ENCODE measurements at places on chromosomes 1 and 21. TPM values are rescaled to one million over a fixed set of nuclear protein-coding genes. Genes with fewer than 3 reads are reported as not detected.

The PSRC1 gene
- 7.8 TPM for total RNA-seq

The NR5A2 gene
- total RNA-seq, result not detected

The CYP4A22 gene
- not detected for total RNA-seq

The MAP1LC3C gene
- not detected for total RNA-seq

The SPRR2A gene
- total RNA-seq, result not detected

The ADGRB2 gene
- 5.4 TPM for total RNA-seq

The CYP4A11 gene
- total RNA-seq, result not detected

DNA sequence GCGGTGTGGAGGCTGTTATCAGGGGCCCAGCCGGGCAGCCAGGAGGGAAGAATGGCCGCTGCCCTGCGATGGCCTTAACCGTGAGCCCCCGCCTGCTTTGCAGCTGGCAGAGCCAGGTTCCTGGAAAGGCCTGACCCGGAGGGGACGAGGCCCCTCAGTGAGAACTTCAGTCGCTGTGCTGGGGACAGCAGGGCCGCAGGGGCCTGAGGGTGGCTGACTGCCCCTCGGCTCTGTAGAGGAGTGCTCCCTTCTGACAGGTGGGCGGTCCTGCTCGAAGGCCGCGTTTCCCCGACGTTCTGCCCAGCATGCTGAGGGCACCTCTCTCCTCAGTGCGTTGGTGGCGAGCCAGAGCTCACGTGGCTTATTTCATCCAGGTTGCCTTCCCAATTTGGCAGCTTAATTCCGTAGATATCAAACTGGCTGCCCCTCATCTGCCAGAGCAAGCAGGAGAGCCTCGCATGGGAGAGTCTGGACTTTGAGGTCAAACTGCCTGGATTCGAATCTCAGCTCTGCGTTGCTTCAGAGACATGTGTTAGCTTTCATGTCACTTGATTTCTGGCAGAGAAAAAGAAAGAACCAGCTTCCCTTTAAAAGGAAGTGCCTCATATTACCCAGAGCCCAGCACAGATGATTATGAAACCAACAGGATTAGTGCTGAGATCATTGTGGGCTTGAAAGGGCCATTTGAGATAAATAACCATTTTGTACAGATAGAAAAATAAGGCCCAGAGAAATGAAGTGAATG is 239.8 kb downstream of the SDCCAG8 start:
- DNase-seq, result no peak

DNA sequence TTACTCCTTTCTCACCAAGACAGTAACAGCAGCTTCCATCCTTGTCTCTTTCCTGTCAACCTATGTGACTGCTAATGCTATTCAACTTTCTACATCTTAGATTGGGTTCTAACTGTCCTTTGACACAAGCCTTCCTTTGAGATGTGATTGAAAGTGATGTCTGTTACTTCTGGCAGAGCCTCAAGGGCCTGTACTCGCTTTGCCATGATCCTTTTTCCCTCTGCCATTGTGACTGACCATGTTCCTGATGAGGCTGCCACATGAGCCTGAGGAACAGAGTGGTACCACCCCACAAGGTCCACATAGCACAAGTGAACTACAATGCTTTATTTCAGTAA is 138.8 kb upstream of the RAB4A start:
- no peak for DNase-seq

- DNase-seq, result no peak
Observed at GRCh38 chr1:155003227-155003765, 694 bp downstream of the ZBTB7B start.

GRCh38 chr21:25557180-25557579 is 50.1 kb downstream of the MRPL39 start:
- DNase-seq, result no peak

- no peak for DNase-seq
Observed at GRCh38 chr1:38589036-38589435, 270.5 kb downstream of the RRAGC start.

DNA sequence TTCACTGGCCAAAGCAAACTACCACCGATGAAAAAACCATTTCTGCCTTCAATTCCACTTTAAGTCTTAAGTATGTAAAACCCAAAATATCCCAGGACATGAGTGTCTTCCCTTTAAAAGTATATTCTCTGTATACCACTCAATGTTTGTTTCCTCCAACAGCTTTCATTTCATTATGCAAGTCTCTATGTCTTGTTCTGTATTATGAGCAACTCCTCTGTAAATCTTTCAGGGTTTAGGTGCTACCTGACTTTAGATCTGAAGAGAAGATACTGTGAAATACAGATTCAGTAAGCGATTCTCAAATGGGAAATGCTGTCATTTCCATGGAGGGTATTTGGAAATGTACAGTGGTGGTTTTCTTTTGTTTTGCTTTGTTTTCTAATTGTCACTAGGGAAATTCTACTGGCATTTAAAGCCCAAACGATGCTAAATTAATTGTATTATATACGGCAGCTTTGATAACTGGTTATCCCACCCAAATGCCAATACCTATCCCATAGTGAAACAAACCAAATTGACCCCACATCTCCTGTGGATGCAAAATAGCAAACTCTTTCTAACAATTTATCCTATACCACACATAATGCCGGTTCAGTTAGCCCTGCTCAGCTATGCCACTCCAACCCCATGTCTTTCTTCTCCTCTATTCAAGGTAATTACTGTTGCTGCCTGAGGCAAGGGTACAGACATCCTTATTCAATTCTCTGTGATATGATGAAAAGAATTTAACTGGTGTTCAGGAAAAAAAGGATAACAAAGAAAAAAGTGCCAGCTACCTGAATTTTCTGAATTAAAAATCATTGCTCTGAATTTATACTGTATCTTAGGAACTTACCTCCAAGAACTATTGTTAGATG is 182.8 kb downstream of the EIF4G3 start:
- no peak for DNase-seq

DNA sequence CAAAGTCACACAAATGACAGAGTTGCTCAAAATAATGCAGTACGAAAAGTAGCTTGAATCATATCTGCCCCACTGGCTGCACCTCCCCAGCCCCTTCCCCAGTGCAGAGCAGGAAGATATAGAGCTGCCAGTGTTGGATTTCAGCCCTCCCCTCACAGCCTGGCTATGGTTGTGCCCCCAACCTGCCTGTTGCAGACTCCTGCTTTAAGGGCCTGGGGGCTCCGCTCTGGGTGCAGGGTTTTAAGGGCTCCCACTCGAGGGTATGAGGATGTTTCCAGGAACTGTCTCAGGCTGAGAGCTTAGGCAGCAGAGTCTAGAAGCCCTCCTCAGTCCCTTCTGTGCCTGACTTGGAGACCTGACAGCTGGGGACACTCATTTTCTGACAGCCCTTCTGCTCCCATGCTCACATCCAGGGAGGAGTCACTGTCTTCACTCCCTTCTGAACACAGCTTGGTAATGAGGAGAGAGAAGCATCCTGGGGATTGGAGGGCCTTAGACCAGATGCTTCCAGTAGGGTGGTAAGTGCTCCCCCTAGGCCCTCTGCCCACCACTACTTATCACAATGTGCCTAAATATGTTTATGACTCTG is 4.6 kb downstream of the S100A9 start:
- no peak for DNase-seq

GRCh38 chr1:8821084-8821483 is 3.6 kb upstream of the RERE start:
- no peak for DNase-seq

GRCh38 chr1:199821029-199821779 is 206.3 kb upstream of the NR5A2 start:
- DNase-seq, result no peak
